ENCODE measurements at places on chromosomes 6 and 20.

GRCh38 chr6:39642270-39642669 is 82.9 kb downstream of the KIF6 start:
- no peak for DNase-seq

- DNase-seq: no peak
Observed at GRCh38 chr6:44642349-44642748, 254.8 kb downstream of the CDC5L start.

DNA sequence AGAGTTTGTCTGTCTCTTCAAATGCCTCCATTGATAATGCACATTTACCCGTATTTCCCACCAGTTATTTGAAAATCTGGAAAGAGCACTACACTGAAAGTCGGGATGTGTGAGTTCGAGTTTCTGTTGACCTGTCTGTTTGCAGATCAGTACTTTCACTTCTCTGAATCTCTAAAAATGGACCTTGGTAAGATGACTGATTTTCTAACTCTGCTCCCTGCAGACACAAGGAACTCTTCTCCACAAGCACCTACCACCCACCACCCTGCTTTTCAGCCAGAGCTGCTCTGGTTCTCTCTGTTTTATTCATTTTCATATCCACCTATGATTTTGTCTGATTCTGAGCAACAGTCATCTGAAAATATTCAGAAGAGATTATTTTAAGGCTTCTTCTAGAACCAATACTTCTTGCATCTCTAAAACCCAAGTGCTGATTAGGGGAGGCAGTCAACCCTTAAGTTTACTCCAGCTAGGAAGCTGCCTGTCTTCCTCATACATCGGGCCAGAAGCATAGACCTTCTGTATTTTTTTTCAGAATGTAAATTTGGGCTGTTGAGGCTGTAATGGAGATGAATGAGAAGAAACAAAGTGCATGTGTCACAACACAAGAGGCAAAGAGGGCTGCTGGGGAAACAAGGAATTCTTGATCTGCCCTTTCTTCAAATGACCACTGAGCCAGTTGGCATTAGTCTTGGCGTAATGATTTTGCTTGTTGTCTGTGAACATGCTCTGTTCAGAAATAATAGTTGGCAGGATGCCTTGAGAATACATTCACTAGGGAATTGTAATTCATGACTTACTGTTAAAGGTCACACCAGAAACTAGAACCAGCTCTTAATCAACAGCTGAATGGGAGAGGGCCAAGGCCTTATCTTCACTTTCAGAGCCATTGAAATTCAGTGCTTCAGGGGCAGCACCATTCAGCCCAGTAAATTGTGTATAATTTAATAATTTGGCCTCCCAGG is 85.4 kb upstream of the MYLIP start:
- DNase-seq: no peak

DNA sequence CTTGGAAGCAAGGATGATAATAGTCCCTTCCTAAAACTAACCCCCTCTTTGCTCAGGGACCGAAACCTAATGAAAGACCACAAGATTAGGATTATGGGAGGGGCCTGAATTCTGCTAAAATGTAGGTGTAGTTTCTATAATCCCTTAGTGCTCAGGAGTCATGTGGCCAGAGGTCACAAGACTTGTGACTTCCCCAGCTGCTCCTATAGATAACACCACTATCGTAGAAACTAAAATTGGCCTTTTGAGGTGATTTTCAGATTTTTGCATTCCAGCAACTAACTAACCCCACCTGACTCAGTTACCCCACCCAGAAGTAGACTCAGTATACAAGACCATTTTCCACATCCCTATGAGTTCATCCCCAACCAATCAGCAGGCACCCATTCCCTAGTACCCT is 42.1 kb downstream of the MDN1 start:
- DNase-seq: no peak

DNA sequence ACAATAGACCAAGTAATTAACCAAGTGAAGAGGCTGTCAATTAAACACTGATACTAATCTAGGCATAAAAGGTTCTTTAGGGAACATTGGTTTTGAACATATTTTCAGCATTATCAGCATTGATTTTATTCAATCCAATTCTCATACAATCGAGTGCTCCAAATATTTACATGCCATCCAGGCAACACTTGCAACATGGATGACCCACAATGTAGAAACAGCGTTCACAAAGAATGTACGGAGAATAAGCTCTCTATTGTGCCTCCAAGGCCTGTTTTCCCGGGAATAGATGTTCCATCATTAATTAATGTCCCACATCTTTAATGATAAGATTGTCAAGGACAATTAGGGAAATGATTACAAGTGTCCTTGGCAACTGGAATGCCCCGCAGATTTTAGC is 117.4 kb downstream of the RFX6 start:
- DNase-seq: no peak

DNA sequence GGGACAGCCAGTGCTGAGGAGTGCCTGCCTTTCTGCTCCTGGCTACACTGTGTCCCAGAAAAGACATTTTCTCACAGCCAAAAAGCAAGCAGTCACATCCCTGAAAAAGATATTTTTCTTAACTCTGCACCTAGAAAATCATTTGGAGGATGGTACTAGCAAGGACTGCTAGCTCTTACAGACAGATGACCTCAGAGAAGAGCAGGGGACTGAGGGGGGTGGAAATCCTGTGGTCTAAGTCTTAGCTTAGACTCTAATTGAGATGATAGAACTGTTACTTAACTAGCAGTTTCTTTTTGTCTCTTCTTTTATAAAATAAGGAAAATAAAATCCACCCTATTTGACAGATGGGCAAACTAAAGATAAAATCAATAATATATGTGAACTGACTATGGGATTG is 152.8 kb downstream of the TMEM200A start:
- no peak for DNase-seq

GRCh38 chr6:15626878-15627674 is 35.8 kb downstream of the DTNBP1 start:
- DNase-seq: no peak

GRCh38 chr20:4813076-4813862 is 91.6 kb downstream of the PRND start:
- DNase-seq: no peak

GRCh38 chr6:82035526-82035925 is 212.0 kb downstream of the IBTK start:
- no peak for DNase-seq

GRCh38 chr6:44022296-44022661 is 105.0 kb downstream of the MRPL14 start:
- no peak for DNase-seq

GRCh38 chr6:42790549-42791181 is 8.8 kb downstream of the BICRAL start:
- no peak for DNase-seq

DNA sequence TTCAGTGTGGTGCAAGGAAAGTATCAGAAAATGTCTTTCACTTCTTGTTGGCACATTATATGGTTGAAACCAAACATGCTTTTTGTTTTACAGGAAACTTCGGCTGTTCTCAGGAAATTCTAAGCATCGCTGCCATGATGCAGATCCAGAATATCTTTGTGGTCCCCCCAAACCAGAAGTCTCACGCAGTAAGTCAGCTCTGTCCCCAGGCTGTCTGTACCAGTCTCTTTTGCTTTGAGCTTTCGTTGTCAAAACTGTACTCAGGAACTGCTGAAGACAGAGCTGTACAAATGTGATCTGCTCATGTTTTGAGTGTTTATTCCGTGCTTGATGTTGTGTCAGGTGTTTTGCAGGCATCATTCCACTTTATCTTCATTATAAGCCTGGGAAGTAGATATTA is 59.6 kb downstream of the DHX35 start:
- no peak for DNase-seq

- no peak for DNase-seq
Observed at GRCh38 chr6:56716229-56716628, 73.5 kb upstream of the DST start.

GRCh38 chr6:153129873-153130514 is 1.1 kb downstream of the RGS17 start:
- peak; percentile 26 for DNase-seq

DNA sequence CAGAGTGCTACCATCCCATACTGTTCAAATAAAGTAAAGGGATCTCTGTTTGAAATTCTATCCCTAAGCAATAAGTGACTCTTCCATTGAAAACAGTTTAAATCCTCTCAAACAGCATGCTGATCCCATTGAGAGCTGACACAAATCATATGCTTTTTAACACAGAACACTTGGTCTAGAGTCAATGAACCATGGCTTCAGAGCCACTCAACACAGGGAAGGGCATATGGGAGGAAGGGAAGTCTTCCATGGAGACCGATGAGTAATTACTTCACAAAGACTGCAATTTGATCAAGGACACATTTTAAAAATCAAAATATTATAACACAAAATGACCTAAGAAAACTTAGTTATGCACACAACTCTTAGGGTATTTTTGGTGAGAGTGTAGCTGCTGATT is 1073.0 kb upstream of the MAP3K7 start:
- DNase-seq: no peak

- DNase-seq: no peak
Observed at GRCh38 chr6:40328386-40328985, 258.7 kb downstream of the LRFN2 start.

- no peak for DNase-seq
Observed at GRCh38 chr6:91780270-91780669, 1193.4 kb upstream of the MAP3K7 start.

- no peak for DNase-seq
Observed at GRCh38 chr6:39464067-39464466, 141.6 kb upstream of the KCNK16 start.

GRCh38 chr6:128513878-128514277 is 6.5 kb downstream of the PTPRK start:
- no peak for DNase-seq

GRCh38 chr6:165893431-165893830 is 230.4 kb upstream of the PDE10A start:
- DNase-seq: no peak

- no peak for DNase-seq
Observed at GRCh38 chr6:120852293-120852849, 481.9 kb downstream of the TBC1D32 start.

DNA sequence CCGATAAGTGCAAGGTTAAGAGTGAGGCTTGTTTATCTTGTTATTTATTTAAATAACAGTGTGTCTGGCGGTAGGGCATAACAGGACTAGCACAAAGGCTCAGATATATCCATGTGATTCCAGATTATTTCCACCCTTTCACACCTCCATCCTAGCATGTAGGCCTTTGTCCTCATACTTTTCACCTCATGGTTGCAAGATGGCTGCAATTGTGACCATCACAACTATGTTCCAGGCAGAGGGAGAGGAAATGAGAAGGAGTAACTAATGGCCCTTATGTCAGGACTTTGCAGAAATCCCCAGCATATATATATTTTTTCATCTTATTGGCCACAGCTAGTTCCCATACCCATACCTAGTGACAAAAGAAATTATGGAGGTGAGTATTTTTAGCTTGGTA is 23.5 kb upstream of the RALY start:
- DNase-seq: no peak

GRCh38 chr6:169230946-169231789 is 22.5 kb downstream of the THBS2 start:
- DNase-seq: no peak

GRCh38 chr20:58228484-58229197 is at the start of gene ANKRD60:
Gene ANKRD60, minus strand, starts transcription at chr20:58228653. Its CDS starts 0 bp downstream, at chr20:58228653.
- peak; percentile 39 for DNase-seq

DNA sequence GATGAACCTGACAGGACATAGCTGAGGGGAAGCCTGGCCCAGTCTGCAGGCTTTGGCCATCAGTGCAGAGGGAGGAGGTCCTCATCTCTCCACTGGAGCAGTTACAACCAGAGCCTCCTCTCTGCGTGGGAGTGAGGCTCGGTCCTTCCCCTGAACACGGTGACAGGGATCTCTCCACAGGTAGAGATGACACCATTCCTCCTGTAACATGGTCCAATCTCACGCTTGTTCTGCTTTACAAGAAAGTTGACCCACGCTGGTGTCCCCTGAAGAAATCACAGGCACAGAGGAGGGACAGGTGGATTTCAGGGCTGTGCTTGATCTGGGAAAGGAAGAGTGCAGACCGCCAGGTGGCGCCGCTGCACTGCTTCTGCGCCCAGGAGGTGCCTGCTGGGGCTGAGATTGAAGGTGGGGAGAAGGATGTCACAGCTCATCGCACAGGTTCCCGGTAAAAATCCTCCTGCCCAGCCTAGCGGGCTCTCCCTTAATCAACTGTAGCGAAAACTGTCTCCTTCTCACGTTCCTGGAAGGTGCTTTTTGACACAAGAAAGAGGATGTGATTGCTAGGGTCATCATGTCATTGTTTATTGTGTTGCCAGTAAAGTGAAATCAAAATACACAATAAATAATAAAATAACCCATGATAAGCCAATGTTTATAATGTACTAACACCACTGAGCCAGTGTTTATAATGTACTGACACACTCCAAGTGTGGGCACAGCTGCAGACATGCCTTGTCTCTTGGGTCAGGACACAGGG is 20.4 kb downstream of the HLA-G start:
- DNase-seq: peak; percentile 40

DNA sequence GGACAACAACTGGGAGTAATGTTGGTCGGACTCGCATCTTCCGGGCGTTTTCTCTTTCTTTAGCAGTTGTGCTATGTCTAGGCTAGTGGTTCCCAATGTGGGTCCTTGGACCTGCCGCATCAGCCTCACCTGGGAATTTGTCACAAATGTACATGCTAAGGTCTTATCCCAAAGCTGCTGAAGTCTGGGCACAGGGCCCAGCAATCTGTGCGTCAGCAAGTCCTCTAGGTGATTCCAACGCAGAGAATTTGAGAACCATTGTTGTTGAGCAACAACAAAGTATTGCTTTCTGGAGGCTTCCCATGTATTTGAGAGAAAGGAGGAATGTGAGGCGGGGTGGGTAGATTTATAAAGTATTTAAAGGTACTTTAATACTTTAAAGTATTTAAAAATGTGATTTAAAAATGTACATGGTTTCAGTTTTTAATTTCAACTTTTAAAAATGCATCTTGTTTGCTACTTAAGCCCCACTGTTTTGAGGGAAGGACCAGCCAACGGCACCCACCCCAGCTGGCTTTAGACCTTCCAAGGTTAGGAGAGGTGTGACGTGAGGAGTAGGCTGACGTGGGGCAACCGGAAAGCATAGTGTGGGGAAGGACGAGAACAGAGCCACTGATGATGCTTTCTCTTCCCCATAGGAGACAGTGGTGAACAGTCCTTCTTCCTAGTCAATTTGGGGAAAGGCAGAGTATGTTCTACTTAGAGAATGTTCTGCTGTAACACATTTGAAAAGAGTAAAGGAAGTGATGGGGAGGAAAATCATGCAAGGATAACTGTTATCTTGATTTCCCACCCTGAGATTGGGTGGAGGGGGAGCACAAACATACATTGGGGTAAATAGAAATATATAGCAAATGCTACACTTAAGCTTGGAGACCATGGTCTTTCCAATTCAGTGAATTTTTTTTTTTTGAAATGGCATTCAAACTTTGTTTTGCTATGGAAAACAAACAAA is 4.3 kb downstream of the UST start:
- DNase-seq: no peak

GRCh38 chr6:3194535-3195419 is 32.7 kb downstream of the TUBB2B start:
- peak; percentile 43 for DNase-seq

DNA sequence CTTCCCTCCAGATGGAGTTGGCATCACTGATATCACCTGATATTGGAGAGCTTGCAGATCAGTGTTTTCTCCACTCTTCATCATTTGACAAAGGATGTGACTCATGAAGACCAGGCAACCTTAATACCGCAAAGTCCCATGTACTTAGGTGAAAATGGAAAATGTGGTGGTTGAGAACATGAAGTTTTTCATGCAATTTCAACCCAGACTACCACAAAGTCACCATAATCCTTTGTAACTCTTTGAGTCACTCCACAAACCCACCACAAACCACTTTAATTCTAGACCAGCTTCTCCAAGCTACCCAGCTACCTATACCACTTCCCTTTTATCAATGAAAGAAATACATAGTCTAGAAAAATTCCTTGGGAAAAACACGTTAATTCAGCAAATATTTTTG is 7.1 kb downstream of the NHLRC1 start:
- DNase-seq: no peak

All from fibroblast of skin of back (primary cell).